Aorta (tissue), 5 donors: ENCODE measurements at places on chromosomes 5 and 9. TPM values are rescaled to one million over a fixed set of nuclear protein-coding genes. Genes with fewer than 3 reads are reported as not detected.

The FCN2 gene
- not detected for total RNA-seq

GRCh38 chr5:43711496-43711895 is 108.5 kb downstream of the NNT start:
- DNase-seq: no peak

DNA sequence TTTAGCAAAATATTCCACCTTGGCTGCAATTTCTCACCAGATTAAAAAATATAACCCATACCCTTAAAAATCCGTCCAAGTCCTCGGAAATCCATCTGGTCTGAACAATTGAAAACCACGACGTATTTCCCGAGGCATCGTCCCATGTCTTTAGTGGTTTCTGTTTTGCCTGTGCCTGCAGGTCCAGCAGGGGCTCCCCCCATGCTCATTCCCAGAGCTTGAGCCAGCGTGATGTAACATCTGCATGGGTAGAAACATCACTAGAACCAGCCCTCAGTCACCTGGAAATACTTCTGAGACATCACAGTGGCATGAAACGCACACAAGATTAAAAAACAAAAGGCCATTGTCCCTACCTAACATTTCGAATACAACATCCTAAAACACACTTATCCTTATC is 114.0 kb downstream of the DNAH5 start:
- no peak for DNase-seq

GRCh38 chr9:90204128-90204831 is 438.3 kb downstream of the DIRAS2 start:
- no peak for DNase-seq

DNA sequence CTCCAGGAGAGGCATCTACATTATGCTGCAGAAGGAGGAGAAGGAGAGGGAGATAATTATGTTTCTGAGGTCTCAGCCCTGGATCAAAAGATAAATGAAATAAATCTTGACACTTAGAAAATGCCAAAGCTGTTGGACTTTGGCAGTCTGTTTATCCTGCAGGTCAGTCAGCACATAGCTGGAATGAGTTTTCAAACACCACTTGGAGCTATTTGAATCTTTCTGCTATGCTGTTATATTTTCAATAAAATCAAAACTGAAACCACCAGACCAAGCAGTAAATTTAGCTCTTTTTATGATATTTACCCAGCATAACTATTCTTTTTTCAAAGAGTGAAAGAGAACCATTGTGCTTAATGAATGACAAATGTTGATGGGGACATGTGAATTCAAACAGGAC is 505.1 kb upstream of the ITGA1 start:
- DNase-seq: no peak
